Mucosa of descending colon (tissue), 3 donors: ENCODE measurements at places on chromosomes 5 and 9.

DNA sequence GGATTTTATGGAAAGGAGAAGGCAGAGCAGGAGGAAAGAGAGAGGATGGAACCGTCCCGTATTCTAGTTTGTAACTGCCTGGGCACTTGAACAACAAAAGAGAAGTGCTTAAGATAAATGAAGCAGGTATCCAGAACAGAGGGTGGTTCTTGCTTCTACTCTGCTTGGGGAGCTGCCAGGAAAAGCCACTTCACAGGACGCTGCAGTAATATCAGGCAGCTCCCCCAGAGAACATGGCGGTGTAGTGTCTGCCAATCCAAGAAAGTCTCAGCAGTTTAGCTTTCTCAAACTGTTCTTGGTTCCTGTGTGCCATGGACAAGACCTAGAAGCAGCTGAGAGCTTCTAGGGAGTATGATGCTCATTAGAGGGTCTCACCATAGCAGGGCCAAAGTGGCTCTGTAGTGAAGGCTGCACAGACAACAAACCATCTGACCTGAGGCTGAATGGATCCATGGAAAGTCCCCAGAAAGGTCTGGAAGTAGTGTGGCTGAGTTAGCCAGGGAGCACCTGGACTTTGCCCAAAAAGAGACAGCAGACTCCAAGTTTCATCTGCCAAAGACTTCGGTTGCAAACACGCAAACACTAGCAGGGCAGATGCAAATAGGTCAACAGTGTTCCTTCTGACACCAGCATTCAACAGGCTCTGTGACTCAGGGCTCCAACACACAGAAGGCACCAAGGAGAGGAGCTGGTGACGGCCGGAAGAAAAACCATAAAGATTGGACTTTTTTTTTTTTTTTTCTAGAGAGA, 72.2 kb upstream of the TNFSF8 start:
- no peak for DNase-seq

- no peak for DNase-seq
These were observed 589.1 kb downstream of the MTRR start for GRCh38 chr5:8458038-8458383.

GRCh38 chr5:159451197-159452052, 121.1 kb upstream of the IL12B start:
- DNase-seq, result peak; percentile 21

DNA sequence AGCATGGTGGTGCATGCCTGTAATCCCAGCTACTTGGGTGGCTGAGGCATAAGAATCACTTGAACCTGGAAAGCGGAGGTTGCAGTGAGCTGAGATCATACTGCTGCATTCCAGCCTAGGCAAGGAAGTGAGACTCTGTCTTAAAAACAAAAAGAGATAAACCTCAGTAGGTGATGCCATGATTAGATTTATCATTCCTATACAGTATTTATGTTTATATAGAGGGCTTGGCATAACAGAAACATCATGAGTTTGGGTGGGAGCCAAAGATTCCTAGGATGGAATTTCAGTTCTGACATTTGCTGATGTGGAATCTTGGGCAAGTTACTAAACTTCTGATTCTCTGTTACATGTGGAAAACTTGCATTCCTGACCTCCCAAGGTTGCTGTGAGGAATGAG, 22.3 kb downstream of the RFK start:
- DNase-seq, result no peak

DNA sequence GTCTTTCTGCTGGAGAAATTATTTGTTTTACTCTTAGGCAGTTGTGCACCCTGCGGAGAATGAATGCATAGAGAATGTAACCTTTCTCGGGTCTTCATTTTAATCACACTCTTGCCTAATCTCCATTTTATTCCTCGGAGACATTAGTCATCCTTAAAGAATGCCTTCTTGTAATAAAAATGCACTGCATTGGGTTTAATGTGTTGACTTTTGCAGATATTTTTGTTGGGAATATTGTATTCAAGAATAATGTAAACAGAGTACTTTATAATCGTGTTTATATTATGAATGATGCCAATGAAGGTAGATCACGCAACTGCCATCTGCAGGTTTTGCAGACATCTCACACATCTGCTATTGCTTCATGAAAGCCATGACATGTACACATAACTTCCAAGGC, 1093.9 kb upstream of the CDH6 start:
- DNase-seq, result no peak

DNA sequence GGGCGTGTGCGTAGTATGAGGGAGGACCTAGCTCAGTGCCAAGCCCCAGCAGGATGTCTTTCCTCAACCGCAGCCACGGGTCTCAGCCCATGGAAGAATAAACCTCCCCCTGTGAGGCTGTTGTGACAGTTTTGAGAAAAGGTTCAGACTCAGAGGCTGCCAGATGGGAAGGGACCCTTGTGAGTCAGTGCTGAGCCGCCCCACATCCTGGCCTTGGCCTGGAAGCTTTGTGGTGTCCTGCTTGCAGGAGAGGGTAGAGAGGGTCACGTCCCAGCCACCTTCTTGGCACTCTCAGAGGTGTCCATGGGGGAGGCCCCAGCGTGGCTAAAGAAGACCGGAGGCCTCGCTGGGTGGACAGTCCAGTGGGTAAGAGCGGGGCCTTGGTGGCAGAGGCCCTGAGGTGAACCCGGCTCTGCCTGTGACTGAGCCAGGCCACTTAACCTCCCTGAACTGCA, 2.8 kb downstream of the GRHPR start:
- no peak for DNase-seq

DNA sequence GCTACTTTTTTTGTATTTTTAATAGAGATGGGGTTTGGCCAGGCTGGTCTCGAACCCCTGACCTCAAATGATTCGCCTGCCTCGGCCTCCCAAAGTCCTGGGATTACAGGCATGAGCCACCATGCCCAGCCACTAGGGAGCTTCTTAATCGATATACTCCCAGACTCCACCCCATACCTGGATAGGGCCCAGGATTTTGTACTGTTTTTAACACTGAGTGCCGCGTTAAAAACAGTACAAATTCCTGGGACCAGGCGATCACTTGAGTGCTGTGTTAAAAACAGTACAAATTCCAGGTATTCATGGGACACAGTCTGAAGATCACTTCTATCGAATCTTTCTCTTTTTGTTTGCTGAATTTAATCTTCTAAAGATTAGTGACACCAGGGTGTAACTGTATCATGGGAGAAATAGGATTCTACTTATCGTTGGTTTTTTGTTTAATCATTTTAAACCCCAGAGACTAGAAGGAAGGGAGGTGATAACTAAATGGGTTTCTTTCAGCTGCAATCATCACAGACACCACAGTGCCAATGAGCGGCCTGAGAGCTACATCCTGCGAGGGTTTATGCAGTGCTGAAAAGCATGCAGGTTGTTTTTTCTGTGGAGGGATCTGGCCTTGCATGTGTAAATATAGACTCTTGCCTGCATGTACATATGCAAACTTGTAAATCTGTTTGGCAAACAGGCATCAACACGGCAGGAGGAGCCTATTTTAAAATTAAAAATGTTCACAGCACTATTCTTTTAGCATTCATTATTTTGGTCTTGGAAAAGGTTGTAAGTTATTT, 303.8 kb upstream of the WWC1 start:
- no peak for DNase-seq

GRCh38 chr5:87529486-87530076, 116.9 kb upstream of the CCNH start:
- DNase-seq, result no peak

GRCh38 chr9:137035507-137035834, 3.6 kb upstream of the FUT7 start:
- no peak for DNase-seq

GRCh38 chr5:10563945-10564837, at the start of gene ANKRD33B:
ANKRD33B (plus strand) TSS chr5:10564070; CDS start chr5:10564468, 398 bp downstream.
- peak; percentile 51 for DNase-seq

DNA sequence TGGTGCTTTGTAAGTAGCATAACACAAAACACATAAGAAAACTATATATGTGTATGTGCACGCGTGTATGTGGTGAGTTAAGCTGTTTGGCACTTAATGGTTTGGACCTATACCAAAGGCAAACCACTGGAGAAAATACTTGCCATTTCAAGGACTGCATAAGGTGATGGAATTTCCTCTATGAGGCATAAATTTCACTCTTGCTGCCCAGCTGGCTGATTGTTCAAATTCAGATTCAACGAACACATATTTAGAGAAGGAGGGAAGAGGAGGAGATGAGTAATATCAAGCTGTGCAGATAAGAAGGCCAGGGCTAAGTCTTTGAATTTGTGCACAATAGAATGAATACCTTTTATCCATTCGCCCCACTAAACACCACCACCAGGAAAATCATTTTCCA, 470.6 kb upstream of the MPDZ start:
- DNase-seq, result no peak

DNA sequence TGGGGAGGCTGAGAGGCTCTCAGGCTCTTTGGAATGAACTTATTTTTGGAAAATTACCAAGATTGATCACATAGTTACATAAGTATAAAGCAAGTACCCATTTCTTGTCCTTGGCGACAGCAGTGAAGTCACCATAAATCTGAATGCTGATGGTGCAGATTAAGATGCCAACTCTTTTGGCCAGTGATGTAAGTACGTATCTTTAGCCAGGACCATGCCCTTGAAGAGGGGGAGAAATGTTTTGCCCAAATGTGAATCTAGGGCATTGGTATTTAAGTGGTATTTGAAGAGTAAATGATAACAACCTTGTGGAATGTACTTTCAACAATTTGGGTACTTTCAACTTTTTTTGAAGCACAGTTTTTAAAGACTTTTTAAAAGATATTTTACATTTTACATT, 68.2 kb upstream of the RAD23B start:
- no peak for DNase-seq

- no peak for DNase-seq
These were observed 1.0 kb upstream of the FOXE1 start for GRCh38 chr9:97852001-97852398.
